ENCODE measurements at places on chromosomes 16 and 17.

DNA sequence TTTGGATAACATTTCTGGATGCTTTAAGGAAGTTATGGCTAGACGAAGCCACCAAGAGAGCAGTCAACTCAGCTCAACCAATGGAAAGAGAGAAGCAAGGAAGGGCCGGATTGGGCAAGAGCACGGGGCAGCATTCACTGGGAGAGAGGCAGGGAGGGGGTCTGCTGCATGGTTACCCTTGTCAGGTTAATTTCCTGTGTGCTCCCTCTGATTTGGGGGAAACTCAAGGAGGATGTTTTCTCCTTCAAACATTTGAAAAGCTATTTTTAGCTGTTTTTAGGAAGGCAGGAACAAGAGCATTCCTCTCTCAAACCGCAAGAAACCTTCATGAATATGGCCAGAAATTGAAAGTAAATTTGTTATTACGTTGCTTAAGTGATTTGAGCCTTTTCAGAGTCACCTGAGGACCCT is 118.5 kb upstream of the ZFHX3 start:
- no peak for DNase-seq

DNA sequence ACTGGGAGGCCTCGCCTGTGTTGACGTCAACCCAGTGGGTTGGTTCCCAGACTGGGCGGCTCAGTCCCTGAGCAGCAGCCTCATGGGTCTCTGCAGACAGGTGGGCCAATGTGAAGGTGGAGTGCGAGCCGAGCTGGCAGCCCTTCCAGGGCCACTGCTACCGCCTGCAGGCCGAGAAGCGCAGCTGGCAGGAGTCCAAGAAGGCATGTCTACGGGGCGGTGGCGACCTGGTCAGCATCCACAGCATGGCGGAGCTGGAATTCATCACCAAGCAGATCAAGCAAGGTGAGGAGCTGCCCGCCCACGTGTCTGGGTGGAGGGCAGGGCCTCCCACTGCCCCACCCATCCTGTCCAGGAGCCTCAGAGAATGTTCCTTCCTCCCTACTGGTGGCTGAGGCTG is 44.1 kb downstream of the MRC2 start:
- no peak for DNase-seq

- DNase-seq: no peak
Measured at GRCh38 chr17:38749223-38750043, 1.3 kb upstream of the PCGF2 start.

- no peak for DNase-seq
Measured at GRCh38 chr16:5058476-5058875, 7.3 kb downstream of the C16orf89 start.

- DNase-seq: no peak
Measured at GRCh38 chr16:4612474-4612931, 2.2 kb downstream of the UBALD1 start.

DNA sequence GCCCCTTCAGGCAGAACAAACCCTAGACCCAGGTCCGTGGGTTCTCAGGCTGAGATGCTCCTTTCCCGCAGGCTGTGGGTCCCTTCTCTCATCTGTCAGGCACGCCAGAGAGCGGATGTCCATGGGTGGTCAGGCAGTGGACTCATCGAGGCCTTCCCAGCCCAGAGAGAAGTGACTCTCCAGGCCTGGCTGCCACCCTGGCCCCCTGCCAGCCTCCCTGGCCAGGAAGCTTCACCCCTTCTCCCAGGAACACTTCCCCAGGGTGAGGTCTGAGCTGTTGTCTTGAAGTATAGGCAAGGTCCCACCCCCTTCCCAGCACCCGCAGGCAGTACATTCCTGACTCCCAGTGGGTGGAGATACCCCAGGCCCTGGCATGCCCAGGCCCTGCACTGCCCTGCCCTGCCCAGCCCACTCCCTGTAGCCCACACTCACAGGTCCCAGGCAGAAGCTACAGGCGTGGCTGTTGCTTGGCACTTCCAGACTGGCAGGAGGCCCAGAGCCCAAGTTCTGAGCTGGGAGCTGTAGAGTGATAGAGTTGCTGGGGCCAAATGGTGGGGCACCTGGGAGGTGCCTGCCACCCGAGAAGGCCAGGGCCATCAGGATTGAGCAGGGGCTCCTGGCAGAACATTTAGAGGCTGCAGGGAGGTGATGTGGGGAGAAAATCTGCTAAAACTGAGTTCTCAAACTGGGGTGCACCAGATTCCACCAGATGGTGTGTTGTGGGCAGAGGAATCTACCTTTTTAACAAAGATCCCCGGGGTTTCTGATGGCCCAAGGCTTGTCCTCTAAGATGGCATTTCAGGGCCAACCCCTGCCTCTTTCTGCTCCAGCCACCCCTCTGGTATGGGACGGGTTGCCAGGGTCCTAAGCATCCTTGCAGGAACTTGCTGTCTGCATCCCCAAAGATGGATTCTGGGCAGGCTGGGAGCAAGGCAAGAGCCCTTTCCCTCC is 6.7 kb downstream of the ITGA3 start:
- DNase-seq: no peak

DNA sequence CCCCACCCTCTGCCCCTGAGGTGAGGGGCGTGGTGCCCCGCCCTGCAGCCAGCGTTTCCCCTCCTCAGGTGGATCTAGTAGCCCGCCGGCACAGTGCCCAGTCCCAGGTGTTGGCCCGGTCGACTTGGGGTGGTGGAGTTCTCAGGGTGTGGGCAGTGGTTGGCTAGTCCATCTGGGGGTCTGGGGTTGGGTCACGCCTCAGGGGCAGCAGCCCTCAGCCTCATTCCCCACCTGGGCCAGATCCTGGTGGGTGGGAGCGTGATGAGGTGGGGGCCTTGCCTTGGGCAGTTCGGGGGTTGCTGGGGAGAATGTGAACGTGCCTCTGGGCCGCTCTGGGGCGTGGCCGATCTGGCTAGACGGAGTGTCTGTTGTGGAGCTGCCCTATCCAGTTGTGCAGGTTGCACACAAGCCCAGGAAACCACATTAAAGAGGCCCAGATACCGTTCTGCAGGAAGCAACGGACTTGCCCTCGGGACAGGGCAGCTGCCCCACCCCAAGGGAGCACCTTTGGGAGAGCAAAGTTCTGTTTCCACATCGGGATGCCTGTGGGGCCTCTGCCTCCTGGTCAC is 32.0 kb downstream of the GSE1 start:
- no peak for DNase-seq

GRCh38 chr16:27544671-27545070 is 5.0 kb downstream of the GTF3C1 start:
- no peak for DNase-seq

DNA sequence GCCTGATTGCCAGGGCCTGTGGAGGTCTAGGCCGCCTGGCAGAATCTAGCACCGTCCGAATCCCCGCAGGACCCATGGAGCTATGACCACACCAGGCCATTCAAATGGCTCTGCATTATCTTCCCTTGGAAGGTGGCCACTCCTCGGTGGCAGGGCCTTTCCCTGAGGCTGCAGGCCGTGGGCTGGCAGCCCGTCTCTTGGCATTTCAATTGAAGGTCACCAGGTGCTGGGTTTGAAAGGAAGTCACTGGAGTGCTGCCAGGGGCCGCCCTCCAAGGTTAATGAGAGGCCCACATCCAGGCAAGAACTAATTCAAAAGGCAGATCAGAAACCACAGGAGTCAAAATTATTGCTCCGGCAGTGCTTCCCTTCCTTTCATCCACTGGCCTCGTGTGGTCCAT is 27.7 kb upstream of the CACNG5 start:
- no peak for DNase-seq
